ENCODE measurements at places on chromosomes 12 and 14.
A peak's percentile ranks its signal among the peaks of the same experiment; 100 is the strongest.

- DNase-seq, result peak; percentile 34
Measured at GRCh38 chr12:105083551-105084105, 630 bp downstream of the ALDH1L2 start.

GRCh38 chr12:64395739-64396138 lies 5.2 kb upstream of the C12orf56 start:
- DNase-seq, result no peak

- peak; percentile 50 for DNase-seq
Measured at GRCh38 chr12:110578694-110579534, 4.2 kb downstream of the PPTC7 start.

- DNase-seq, result no peak
Measured at GRCh38 chr14:60777856-60778578, 43.5 kb downstream of the MNAT1 start.

GRCh38 chr14:75226755-75227544 lies 50.5 kb upstream of the TMED10 start:
- no peak for DNase-seq

All from stimulated activated CD8-positive, alpha-beta memory T cell treated with anti-CD3 and anti-CD28 coated beads, Interleukin-4, amount 100 ng/mL, for 48 hours (primary cell).